ENCODE measurements at places on chromosomes 2 and 18.

DNA sequence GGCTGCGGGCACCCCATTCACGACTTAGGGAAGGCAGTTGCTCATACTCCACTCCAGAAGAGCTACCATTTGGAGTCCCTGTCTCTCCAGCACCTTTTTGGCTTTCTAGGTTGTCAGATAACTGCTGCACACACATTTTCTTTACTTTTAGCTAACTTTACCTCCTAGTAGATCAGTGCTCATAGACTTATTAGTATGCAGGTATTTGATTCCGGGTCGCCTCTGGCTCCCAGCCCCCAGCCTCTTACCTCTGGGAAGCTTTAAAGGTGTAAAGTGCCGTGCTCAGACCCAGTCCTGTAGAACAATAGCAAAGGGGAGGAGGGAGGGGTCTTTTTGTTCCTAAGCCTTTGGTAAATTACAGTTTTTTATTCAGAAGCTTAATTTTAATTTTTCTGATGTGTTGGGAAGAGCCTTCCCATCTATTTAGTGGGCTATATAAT is 102.9 kb downstream of the SPTBN1 start:
- no peak for DNase-seq

DNA sequence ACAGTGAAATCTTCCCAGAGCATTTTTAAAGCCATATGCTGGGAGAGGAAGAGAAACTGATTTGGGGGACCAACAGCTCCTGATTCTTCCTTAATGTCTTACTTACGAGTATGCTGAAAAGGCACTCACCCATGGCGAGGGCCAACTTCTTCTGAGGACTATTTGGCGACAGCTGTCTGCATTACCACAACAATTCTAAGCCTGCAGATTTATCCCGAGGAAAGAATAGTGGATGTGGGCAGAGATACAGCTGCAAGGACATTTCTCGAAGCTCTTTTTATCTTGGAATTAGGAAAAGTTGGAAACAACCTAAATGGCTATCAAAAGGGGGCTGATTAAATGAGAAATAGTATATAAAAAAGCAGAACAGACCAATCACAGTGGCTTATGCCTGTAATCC is 40.3 kb upstream of the FHL2 start:
- no peak for DNase-seq

DNA sequence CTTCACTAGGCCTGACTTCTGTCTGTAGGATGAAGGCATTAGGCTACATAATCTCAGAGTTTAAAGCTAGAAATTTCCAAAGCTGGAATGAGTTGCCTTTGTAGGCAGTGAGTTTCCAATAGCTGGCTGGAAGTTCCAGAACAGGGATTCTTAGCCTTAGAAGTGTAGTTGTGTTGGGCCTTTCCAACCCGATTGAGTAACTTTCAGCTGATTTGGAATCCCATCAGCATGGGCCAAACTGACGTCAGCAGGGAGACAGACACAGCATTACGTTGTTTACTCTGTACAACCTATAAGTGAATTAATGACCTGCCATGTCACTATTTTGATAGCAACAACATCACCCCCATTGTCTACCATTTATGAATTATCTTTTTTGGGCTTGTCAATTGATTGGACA is 56.9 kb downstream of the SETBP1 start:
- no peak for DNase-seq

DNA sequence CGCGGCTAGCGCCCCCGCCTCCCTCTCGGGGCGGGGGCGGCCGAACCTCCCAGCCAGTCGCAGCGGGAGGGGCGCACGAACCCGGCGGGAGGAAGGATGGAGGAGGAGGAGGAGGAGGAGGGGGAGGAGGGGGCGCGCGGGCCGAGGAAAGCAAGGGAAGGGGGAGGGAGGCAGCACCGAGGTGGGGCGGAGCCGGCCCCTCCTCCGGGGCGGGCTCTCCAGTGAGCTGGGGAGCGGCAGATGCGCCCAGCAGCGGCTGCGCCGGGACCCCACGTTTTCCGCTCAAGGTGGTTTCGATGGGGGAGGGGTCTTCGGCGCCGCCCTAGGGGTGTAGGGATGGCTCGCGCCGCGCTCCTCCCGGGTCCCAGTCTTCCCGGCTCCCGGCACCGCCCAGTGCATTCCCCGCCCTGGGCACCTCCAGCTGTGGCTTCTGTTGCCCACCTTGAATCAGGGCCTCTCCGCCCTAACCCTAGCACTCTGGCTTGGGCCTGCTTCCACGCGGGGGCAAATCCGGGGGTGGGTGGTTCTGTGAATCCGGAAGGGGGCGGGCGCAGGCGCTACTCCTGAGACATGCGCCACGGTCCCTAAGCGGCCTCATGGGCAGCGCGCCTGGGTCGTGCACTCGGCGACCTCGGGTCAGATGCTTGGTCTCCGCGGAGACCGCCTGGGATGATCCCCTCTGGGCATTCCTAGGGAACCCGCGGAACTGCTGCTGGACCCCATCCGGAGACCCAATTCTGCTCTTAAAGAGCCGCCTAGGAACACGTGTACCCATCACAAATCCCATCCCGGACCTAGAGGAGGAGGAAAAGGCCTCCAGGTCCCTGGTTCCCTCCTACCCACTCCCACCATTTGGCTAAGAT is at the start of gene FBXO41:
Gene FBXO41 (minus strand): TSS at position 183 of the 863 bp plus-strand sequence. CDS start 14,848 bp downstream, outside the sequence.
- peak; percentile 34 for DNase-seq

GRCh38 chr2:108916122-108916795 is 72.8 kb downstream of the EDAR start:
- DNase-seq, result no peak

DNA sequence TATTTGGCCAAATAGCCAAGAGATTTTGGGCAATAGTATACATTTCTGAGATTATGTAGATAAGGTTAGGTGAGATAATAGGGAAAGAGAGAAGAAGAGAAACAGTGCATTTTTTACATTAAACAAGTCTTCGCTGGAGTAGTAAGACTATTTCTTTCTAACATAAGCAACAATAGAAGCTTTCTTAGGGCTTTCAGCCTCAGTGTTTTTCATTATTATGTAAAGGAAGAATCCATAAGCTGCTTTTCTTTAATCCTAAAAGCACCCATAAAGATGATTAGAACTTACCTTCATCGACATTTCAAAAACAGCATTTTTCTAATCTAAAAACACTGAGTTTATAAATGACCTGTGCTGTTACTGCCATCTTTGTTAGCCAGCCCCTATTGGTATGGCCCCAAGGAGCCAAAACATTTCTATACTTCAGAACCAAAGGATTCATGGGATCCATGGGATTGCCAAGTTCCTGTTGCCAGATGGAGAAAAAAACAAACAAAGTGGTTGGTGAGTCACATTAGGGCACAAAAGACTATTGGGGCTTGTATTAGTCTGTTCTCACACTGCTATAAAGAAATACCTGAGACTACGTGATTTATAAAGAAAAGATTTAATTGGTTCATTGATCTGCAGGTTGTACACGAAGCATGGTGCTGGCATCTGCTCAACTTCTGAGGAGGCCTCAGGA is 88.2 kb downstream of the SCG2 start:
- no peak for DNase-seq

DNA sequence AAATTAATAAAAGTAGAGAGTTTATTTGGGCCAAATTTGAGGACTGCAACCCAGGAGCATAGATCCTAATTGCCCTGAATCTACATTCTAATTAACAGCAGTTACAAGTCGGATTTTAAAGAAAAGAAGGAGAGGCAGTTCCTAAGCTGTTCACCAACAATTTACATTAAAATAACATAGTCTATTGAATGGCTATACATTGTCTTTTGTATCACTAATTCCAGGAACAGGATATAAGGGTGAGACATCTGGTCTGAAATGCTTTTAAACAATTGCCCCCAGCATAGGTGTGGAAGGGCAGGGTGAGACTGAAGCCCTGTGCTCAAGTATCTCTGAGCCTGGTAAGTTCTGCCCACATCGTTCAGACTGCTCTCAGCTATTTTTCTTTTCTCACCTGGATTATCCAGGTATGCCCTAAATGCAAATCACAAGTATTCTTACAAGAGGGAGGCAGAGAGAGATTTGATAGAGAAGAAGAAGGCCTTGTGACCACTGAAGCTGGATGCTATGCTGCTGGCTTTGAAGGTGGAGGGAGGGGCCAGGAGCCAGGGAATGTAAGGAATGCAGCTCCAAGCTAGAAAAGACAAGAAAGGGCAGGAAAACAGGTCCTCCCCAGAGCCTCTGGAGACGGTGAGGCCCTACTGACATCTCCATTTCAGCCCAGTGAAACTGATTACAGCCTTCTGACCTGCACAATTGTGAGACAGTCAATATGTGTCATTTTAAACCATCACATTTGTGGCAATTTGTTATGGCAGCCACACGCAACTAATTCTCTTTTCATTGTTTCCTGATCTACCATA is 189.4 kb upstream of the ARL4C start:
- no peak for DNase-seq

DNA sequence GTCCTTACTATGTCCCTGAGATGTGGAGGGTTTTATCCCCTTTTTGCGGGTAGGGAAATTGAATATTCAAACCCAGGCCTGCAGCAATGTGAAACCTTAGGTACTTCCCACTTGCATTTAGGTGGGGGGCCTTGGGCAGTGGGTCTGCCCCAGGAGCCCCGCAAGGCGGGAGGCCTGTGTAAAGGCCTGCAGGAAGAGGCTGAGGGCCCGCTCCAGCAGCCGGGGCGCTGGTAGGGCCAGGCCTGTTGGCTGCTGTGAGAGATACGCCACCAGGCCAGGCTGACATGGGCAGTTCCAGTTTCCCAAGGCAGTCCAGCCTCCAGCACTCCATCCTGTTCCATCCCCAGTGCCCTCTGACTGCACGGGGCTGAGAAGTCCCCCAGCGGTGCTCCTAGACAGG is 64.2 kb downstream of the GBX2 start:
- no peak for DNase-seq

- no peak for DNase-seq
Observed at GRCh38 chr2:38130876-38131275, 54.9 kb upstream of the CYP1B1 start.

DNA sequence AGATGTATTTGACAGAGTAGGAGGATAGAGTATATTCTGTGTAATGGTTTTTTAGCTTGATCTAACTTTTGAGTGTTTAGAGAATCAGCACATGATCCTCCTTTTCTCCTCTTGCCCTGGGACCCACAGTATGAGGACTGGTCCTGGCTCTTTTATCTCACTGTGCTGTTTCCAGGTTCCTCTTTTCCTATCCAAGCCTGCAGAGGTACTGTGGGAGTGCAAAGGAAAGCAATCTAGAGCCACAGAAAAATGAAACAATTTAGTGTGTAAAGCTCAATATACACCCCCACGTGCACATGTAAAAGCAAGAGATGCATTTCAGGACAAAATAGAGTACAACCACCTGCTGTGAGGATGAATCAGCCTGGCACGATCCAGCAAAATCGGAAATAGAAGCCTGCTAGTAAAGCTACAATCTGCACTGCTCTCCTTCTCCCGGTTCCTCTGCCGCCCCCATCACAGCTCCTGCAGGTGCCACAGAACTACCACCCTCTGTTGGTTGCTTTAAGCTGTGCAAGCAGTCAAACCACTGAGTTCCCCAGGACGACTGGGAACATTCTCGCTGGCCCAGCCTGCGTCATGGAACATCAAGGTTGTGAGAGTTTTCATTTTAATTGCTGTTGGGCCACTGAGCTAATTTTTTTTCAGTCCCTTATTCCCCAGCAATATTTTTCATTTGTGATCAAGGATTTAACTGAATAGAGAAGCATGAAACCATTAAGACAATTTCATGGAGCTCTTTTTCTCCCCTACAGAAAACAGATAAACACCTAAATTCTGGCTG is 47.8 kb upstream of the MAPRE3 start:
- DNase-seq, result peak; percentile 22

GRCh38 chr18:11258039-11258610 is 108.8 kb upstream of the PIEZO2 start:
- no peak for DNase-seq

DNA sequence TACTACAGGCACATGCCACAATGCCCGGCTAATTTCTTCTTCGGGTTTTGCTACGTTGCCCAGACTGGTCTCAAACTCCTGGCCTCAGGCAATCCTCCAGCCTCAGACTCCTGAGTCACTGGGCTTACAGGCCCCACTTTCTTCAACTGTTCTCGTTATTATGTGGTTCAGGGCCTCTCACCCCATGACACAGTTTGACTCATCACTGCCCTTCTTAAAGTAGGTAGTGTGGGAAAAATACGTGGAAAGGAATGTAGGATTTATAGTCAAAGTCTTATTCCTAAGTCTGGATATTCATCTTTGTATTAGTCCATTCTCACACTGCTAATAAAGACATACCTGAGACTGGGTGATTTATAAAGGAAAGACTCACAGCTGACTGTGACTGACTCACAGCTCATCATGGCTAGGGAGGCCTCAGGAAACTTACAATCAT is 19.4 kb downstream of the CENPA start:
- DNase-seq, result no peak

GRCh38 chr18:79664525-79665125 is 15.0 kb upstream of the CTDP1 start:
- DNase-seq, result no peak

GRCh38 chr2:26757873-26758789 is 6.0 kb upstream of the SLC35F6 start:
- DNase-seq, result no peak

GRCh38 chr18:63142594-63143225 is 176.9 kb downstream of the BCL2 start:
- no peak for DNase-seq

DNA sequence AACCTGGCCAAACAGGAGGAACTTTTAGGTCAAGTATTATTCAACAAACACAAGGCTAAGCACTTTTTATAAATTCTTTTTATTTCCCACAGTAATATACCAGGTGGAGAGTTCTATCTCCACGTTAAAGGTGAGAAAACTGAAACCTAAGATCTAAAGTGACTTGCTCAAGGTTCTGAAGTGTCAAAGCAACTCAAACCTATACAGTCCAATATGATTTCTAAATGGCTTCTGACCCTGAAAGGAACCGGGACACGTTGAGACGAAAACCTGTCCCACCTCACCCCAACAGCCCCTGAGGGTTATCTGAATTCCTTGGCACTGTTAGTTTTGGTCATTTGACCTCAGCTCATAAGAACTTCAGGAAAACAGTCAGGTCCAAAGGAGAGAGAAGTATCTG is 814.5 kb upstream of the LRATD1 start:
- no peak for DNase-seq

DNA sequence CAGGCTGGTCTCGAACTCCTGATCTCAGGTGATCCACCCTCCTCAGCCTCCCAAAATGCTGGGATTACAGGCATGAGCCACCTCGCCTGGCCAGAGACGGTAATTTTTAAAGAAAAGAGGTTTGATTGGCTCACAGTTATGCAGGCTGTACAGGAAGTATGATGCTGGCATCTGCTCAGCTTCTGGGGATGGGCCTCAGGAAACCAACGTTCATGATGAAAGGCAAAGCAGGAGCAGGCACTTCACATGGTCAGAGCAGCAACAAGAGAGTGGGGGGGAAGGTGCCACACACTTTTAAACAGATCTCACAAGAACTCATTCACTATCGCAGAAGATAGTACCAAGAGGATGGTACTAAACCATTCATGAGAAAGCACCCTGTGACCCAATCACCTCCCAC is 38.0 kb upstream of the GPD2 start:
- no peak for DNase-seq

DNA sequence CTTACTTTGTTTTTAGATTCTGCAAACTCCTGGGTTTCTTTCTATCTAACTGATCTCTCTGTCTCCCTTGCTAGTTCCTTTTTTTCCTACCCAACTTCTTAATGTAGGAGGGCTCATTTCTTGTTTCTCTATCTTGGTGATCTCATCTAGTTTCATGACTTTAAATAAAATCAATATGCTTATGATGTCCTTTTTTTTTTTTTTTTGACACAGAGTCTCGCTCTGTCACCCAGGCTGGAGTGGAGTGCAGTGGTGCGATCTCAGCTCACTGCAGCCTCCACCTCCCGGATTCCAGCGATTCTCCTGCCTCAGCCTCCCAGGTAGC is 42.2 kb upstream of the IL1RL1 start:
- no peak for DNase-seq

Measured in NCI-H1105 (cell line).